ENCODE measurements at places on chromosomes 7 and 10.

DNA sequence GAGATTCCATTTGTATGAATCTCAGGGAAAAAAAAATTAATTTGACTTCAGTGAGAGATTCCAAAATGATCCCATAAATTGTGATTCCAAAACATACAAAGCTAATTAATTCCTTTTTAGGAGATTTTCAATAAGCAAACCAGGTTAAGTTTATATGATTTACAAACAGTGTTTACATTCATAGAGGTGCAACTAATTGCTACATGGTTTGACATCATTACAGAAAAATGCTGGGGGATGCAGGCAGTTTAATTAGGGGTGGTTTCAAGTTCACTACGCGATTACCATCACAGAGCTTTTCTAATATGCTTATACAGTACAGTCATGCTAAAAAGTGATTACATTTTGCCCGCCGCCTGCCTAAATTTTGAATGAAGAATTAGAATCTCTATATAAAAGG is 143.2 kb upstream of the MGMT start:
- DNase-seq = no peak

GRCh38 chr7:155468785-155469148 is 10.8 kb downstream of the EN2 start:
- DNase-seq = no peak

DNA sequence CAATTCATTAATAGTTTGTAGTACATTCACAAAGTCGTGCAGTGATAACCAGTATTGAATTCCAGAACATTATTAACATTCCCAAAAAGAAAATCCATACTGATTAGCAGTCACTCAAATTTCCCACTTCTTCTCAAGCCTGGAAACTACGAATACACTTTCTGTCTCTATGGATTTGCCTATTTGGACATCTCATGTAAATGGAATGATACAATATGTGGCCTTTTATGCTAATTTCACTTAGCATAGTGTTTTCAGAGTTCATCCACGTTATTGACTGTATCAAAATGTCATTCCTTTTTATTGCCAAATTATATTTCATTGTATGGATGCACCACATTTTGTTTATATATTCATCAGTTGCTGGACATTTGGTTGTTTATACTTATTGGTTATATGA is 78.8 kb downstream of the STK31 start:
- no peak for DNase-seq

- peak; percentile 36 for DNase-seq
Observed at GRCh38 chr7:148982654-148983199, 45.6 kb downstream of the PDIA4 start.

GRCh38 chr7:151542606-151543130 is 23.0 kb upstream of the RHEB start:
- DNase-seq = no peak

GRCh38 chr7:151689196-151689971 is 169.7 kb upstream of the RHEB start:
- peak; percentile 71 for DNase-seq

DNA sequence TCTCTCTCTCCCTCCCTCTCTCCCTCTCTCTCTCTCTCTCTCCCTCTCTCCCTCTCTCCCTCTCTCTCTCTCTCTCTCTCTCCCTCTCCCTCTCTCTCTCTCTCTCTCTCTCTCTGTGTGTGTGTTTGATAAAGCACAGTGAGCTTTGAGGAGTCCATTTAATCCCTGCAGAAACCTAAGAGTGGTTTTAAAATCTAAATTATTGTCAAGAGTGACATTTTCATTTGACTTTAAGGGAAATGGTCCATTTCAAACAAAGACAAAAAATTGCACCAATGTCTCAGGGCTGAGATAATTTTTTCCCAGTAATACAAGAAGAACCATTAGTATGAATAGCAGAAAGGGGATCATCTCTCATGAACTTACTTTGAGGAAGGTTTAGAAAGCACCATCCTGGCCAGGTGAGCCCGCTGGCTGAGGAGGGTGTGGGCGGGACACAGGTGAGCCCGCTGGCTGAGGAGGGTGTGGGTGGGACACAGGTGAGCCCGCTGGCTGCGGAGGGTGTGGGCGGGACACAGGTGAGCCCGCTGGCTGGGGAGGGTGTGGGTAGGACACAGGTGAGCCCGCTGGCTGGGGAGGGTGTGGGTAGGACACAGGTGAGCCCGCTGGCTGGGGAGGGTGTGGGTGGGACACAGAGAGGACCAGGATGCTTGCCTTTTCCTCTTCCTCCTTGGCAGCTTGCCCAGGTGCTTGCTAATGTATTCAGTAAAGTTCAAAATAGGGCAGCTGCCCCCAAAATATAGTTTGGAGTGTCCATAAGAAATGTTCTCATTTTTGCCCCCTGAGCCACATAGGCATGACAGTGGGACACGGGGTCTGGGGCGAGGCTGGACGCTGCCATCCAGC is 125.0 kb downstream of the DNAJB6 start:
- DNase-seq = no peak

DNA sequence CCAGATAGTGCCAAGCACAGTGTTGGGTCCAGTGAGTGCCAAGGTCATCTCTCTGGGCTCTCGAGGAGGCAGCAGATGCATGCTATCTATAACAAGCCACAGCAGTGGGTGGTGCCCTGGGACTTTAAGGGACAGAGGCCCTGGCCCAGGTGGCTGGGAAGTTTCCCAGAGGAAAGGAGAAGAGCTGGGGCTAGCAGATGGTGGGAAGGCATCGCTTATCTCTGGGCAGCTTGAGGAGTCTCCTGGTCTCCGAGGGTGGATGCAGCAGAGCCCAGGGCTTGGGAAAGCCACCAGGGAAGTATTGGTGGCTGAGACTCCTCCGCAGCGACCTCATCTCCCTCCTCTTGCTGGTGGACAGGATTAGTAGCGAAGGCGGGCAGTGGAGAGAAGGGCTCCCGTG is 63.4 kb upstream of the LRRC4 start:
- DNase-seq = no peak

- DNase-seq = no peak
Observed at GRCh38 chr7:105270117-105270516, 118.6 kb downstream of the SRPK2 start.

GRCh38 chr7:65233409-65234034 is 140.1 kb upstream of the ZNF92 start:
- no peak for DNase-seq

DNA sequence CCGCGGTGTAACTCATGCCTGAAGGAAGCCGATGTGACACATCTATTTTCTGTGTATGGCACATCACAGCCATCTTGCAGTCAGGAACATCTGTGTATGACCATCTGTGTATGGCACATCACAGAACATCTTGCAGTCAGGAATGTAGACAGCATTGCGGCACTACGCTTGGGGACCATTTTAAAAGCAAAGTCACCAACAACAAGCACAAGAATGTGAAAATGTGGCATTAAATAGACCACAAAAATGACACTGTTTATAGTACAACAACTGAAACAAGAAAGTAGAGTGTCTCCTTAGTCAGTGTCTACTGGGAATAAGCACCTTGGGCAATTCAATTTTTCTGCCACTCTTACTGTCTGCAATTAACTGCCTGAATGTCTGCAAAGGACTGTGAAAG is 124.4 kb downstream of the HGF start:
- DNase-seq = no peak

- DNase-seq = peak; percentile 28
Observed at GRCh38 chr7:24842449-24843241, 85.4 kb upstream of the GSDME start.

DNA sequence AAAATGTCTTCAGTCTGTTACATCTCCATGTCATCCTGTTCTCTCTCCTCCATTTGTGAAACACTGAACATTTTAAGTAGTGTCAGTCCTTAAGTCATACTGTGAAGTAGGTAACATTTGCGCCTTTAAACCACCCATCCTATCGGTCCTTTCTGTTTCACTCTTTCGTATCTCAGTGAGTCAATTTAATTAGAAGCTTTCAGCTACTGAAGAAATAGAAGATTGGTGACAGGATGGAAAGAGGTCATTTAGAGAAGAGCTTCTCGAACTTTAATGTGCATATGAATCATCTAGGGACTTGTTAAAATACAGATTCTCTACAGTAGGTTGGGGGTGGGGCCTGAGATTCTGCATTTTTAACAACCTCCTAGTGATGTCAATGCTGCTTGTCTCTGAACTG is 113.4 kb downstream of the SRI start:
- DNase-seq = no peak

- no peak for DNase-seq
Observed at GRCh38 chr10:63585041-63585440, 63.8 kb downstream of the REEP3 start.

GRCh38 chr7:158364451-158364850 is 223.2 kb downstream of the PTPRN2 start:
- no peak for DNase-seq

DNA sequence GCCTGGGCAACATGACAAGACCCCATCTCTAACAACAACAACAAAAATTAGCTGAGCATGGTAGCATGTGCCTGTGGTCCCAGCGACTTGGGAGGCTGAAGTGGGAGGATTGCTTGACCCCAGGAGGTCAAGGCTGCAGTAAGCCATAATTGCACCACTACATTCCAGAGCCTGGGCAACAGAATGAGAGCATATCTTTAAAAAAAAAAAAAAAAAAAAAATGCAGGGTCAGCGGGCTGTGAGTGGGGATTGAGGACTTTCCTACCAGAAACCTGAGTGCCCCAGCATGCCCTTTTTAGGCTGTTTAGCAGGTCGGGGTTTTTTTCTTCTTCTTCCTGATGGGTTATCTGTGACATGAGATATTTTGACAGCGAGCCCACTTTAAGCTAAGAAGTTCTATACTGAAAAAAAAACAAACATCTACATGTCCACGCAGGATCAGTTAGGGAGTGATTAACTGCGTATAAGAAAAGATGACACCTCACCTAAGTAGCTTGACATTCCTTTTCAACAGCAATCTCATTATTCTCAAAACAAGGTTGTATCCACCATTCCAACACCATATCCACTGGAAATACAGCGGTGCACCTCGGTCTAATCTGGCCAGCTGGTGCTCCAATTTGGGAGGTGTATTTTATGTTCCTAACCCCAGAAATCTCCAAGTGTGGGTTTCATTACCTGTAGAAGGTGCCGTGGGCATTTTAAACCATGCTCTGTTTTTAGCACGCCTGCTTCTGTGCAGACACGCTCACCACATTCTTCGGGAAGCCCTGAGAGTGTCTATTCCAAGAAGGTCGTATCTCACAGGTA is 13.8 kb upstream of the RFC2 start:
- DNase-seq = no peak

DNA sequence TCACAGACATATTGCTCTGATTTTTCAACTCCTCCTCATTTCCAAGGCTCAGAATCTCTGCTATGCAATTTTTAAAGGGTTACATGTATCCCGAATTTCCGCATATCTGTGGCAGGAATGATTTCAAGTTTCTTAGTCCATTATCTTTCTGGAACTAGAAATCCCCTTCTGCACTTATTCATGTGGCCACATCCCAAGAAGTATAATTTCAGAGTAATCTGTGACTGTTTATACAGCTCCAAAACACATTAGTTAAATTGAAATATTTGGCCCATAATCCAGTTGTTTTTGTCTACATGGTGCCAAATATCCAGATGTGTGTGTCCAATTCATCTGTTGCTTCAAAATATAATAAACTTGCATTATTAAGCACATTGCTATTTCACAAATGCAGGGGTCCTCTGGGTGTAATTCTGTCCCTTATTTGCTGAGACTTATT is 271.2 kb downstream of the ARHGAP12 start:
- no peak for DNase-seq

- peak; percentile 63 for DNase-seq
Observed at GRCh38 chr7:117012696-117013095, 59.4 kb downstream of the ST7 start.

- no peak for DNase-seq
Observed at GRCh38 chr10:48958598-48959190, 19.1 kb upstream of the LRRC18 start.

DNA sequence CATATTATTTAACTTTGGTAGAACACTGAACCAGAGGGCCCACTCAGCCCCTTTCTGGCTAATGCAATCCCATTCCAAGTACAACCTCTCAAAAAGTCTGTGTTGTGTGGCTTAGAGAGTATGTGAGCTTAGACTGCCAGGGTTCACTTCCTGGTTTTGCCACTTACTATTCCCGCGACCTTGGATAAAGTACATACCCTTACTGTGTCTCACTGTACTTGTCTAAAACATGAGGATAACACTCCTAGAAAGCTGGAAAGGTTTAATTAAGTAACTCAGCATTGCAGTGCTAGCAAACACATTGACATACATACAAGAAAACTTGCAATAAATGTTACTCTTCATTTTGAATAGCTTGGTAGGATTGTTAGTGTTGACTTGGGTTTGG is 215.8 kb downstream of the CHCHD3 start:
- peak; percentile 6 for DNase-seq

DNA sequence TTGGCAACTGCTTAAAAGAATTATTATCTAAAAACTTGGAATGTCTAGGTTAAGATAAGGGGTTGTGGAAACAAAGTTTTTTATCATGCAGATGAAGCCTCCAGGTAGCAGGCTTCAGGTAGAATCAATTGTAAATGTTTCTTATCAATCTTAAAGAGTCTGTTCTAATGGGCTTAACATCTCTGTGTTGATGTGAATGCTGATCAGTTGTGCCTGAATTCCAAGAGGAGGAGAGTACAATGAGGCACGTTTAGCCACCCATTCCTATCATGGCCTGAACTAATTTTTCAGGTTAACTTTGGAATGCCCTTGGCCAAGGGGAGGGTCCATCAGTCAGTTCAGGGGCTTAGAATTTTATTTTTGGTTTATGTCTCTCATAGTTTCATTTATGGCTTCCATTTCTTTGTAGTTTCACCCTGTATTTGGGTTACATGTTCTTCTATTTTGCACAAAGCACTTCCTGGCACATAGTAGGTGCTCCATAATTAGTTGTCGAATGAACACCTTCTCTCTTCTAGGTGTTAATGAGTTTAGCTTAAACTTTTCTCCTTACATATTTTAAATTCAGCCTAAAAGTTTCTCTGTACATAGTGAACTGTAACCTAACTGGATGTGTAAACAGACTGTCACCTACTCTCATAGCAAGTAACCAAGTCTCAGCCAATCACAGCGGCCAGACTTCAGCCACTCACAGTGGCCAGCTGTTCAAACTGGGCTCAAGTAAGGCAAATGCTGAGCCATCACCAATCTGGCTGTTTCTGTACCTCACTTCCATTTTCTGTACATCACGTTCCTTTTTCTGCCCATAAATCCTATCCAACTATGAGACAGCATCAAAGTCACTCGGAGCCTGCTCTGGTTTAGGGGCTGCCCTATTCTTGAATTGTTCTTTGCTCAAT is 34.7 kb downstream of the ALOX5 start:
- DNase-seq = no peak

DNA sequence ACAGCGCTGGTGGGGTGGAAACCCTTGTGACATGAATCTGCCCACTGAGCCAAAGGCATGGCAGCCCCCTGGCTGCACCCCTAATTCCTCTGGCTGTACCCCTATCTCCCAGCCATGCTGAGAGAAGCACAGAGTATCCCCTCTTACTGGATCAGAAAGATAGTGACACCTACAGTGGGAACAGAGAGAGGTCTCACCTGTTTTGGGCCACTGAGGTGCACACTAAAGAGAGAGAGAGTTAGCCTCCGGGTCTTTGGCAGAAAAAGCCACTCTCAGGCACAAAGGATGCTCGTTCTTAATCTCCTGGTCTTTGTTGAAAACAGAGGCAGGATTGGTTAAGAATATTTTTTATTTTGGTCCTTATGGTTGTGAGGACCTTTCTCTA is 11.3 kb downstream of the TSPAN14 start:
- no peak for DNase-seq

GRCh38 chr7:28739826-28740225 is 218.3 kb downstream of the TRIL start:
- no peak for DNase-seq

- DNase-seq = no peak
Observed at GRCh38 chr7:24411226-24411625, 127.2 kb downstream of the NPY start.

- no peak for DNase-seq
Observed at GRCh38 chr10:100043344-100043743, 33.6 kb upstream of the DNMBP start.
